ENCODE measurements at places on chromosomes 7 and 10. TPM values are rescaled to one million over a fixed set of nuclear protein-coding genes. Genes with fewer than 3 reads are reported as not detected.

Gene FXYD4
- total RNA-seq: not detected

Gene NUTM2B
- 0.20 TPM for total RNA-seq

- H3K4me3 ChIP-seq: no peak overlapping the region
- DNase-seq: peak; percentile 10
- no peaks in the 10 kb centered on the region for H3K36me3 ChIP-seq
- H3K27ac ChIP-seq: no peak overlapping the region
- H3K27me3 ChIP-seq: no peaks in the 10 kb centered on the region
Observed at GRCh38 chr10:14450041-14450491, 119.3 kb upstream of the FRMD4A start.

DNA sequence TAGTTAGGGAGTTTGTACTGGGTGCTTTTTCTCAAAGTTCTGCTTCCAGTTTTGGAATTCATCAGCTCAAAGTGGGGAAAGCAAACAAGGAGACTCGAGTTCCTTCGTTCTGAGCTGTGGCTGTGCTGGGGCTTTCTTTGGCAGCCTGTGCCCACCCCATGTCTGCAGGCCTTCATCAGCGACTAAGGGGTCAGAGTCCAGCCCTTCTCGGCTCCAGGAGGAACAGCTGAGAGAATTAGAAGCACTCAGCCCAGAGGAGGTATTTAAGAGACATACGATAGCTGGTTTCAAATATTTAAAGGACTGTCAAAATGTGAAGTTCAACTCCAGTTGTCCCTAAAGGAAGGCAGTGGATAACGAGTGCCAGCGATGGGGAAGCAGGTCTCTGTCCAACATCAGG is 41.3 kb downstream of the SH3PXD2A start:
- no peak overlapping the region for H3K4me3 ChIP-seq
- H3K27me3 ChIP-seq: no peaks in the 10 kb centered on the region
- H3K36me3 ChIP-seq: no peaks in the 10 kb centered on the region
- peak overlapping the region; percentile 90 for H3K27ac ChIP-seq

DNA sequence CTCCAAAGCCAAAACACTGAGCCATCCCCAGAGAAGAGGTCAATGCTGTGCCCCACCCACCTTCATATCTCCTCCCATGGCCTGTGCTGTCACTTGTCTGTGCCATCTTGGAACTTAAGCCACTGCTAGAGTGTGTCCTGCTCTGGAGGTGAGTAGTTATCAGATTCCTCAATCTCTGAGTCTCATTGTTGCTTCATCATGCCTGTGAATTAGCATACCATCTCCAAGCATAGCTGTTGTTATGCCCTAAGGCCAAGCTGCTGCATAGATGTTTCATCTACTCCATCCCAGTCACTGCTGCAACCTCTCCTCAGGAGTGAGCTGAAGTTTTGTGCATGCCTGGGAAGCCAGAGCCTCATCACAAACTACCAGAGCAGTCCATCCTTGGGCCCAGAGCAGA is 349.0 kb downstream of the ZWINT start:
- DNase-seq: no peak
- H3K27me3 ChIP-seq: no peaks in the 10 kb centered on the region
- H3K4me3 ChIP-seq: no peak overlapping the region
- no peaks in the 10 kb centered on the region for H3K36me3 ChIP-seq

Gene PAX2
- total RNA-seq: not detected

GRCh38 chr10:29712108-29712507 is 77.3 kb upstream of the SVIL start:
- DNase-seq: no peak
- H3K4me1 ChIP-seq: no peaks in the 10 kb centered on the region
- H3K4me3 ChIP-seq: no peak overlapping the region

- H3K4me3 ChIP-seq: no peak overlapping the region
- DNase-seq: no peak
- H3K27me3 ChIP-seq: no peaks in the 10 kb centered on the region
- no peaks in the 10 kb centered on the region for H3K4me1 ChIP-seq
- H3K27ac ChIP-seq: no peak overlapping the region
- peaks cover 6% of the 10 kb centered on the region for H3K36me3 ChIP-seq
Observed at GRCh38 chr10:69007260-69007659, 18.7 kb downstream of the KIFBP start.

GRCh38 chr10:46019569-46020343 is 10.7 kb downstream of the NCOA4 start:
- H3K27ac ChIP-seq: peak overlapping the region; percentile 17
- no peaks in the 10 kb centered on the region for H3K27me3 ChIP-seq
- H3K4me3 ChIP-seq: no peak overlapping the region

DNA sequence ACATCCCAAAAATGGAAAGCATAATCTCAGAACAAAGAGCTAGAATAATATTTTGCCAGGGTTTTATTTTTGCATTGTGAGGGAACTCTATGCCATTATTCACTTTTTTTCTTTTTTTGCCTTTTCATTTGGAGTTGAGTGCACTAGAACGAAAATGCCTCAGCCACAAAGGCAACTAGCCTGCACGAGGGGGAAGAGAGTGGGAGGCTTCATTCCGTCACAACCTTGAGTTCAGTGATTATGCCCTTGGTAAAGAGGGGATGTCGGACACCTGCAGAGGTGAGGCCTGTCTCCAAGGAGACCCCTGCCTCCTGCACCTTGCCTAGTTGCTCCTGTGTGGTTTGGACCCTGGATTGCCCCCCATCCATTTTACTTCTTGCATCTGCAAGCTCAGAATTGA is 232.7 kb downstream of the TEX36 start:
- DNase-seq: no peak
- H3K4me1 ChIP-seq: no peaks in the 10 kb centered on the region
- H3K27ac ChIP-seq: no peak overlapping the region
- no peaks in the 10 kb centered on the region for H3K27me3 ChIP-seq

Gene TBX20
- total RNA-seq: 14.8 TPM

DNA sequence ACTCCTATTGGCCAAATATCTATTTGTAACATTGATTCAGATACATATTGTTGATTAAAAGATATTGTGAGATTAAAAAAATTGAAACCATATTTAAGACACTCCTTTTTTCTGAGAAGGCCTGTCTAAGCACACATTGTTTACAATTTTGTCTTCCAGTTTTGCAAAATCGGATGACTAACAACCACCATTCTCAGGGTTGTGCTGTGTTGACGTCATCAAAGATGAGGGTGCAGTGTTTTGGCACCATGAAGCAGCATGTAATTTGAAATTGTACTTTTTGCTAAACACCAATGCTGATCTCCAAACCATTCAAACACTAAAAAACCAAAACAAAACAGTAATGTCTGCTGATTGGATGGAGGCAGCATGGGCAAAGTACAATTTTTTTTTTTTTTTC is 7.4 kb downstream of the CREB5 start:
- no peaks in the 10 kb centered on the region for H3K4me1 ChIP-seq
- peaks cover 3% of the 10 kb centered on the region for H3K27me3 ChIP-seq
- H3K36me3 ChIP-seq: no peaks in the 10 kb centered on the region
- no peak for DNase-seq
- H3K27ac ChIP-seq: no peak overlapping the region
- no peak overlapping the region for H3K4me3 ChIP-seq

DNA sequence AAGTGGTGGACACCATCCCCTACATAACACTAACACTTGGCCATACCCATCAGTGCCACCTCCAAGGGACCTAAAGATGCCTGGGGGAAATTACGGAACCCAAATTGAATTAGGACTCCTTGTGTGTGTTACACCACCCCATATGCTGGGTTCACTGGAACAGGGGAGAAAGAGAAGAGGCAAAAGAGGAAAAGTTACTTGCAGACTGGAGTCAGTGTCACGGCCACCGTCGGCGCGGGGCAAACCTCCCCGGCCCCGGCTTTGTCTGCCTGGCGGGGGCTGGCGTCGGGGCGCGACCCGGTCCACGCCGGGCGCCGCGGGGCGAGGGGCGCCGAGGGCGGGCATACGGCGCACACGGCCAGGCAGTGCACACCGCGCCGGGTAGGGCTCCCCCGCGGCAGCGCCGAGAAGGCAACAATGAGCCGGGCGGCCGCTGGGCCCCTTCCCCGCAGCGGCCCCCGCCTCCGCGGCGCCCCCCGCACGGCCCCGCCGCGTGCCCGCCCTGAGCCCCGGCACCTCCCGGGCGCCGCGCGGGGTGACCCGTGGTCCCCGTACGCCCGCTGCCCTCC is 171.1 kb downstream of the FAM107B start:
- H3K4me1 ChIP-seq: peaks cover 12% of the 10 kb centered on the region
- H3K4me3 ChIP-seq: peak overlapping the region; percentile 52
- H3K36me3 ChIP-seq: no peaks in the 10 kb centered on the region
- peak overlapping the region; percentile 12 for H3K27ac ChIP-seq

DNA sequence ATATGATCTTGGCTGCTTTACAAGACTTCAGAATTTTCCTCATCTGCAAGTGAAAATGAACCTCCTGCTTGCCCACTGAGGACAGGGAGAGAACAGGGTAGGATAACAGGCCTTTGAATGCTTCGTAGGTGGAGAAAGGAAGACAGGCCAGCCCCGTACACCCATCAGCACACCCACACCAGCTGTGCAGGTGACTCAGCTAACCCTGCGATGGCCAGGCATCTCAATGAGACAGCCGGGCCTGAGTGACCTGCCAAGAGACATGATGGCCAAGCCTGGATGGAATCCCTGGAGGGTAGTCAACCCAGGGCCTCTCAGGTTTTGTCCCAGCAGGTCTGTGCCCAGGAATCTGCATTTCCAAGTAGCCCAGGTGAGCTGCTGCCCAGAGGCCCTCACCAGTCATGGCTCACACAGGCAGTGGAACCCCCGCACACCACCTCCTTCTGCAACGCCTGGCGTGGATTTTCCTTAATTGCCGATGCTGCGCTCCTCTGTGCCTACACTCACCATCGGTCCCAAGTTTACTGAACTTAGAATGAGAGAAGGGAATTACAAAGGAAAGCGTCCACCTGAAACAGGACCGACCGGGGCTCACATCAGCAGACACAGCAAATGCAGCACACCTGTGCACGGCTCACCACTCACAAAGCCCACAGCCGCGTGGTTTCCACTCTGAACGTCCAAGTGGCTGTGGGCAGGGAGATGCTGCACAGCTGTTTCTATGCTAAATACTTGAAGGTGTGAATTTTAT is 163.7 kb downstream of the DIP2C start:
- H3K27me3 ChIP-seq: no peaks in the 10 kb centered on the region
- H3K4me1 ChIP-seq: no peaks in the 10 kb centered on the region
- H3K36me3 ChIP-seq: no peaks in the 10 kb centered on the region
- DNase-seq: no peak

DNA sequence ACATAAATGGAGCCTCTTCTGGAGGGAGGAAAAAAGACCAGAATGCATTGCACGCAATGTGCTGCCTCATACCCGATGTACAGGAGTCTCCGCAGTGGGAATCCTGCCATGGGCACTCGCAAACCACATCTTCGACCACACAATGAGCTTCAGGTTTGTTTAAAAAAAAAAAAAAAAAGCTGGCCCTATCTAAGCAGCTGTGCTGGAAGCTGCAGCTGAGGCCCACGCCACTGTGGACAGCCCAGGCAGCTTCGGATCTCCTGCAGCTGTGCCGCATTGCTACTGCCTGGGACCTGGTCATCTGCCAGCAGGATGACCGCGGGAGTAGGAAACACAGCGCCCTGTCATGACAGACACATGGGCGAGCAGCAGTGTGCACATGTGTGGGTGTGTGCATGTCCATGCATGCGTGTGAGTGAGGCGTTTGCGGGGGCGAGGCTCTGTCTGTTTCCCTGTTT is 26.0 kb downstream of the EN2 start:
- DNase-seq: no peak
- no peak overlapping the region for H3K27ac ChIP-seq
- H3K4me3 ChIP-seq: no peak overlapping the region

DNA sequence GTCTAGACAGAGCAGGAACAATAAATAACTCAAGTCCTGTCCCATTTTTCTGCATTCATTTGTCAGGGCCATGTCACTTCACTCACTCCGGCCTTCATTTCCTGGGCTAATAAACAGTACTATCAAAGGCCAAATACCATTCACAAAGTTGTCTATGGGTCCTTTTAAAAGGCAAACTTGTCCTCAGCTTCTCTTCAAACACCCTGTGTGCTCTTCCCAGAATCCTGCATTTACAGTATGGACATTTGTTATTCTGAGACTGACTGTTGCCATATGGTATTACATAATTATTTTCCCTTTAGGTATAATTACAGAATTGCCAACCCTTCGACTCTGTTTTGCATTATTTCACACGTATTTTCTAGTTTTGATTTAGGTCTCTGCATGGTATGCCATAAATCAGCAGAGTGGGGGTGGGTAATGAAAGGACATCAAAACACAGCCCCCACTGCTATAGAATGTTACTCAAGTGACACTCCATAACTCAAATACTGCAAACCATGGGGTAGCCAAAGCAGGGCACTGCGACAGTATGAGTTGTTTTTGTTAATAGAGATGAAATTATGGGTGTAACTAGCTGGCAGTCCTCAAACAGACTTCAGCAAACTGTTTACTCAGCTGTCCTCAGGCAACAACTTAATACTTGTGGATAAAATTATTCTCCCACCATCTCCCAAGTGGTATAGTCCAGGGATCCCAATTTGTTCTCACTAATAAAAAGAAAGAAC is 183.7 kb downstream of the TRIL start:
- DNase-seq: no peak
- H3K4me3 ChIP-seq: no peak overlapping the region
- H3K4me1 ChIP-seq: no peaks in the 10 kb centered on the region
- no peaks in the 10 kb centered on the region for H3K27me3 ChIP-seq
- no peak overlapping the region for H3K27ac ChIP-seq

DNA sequence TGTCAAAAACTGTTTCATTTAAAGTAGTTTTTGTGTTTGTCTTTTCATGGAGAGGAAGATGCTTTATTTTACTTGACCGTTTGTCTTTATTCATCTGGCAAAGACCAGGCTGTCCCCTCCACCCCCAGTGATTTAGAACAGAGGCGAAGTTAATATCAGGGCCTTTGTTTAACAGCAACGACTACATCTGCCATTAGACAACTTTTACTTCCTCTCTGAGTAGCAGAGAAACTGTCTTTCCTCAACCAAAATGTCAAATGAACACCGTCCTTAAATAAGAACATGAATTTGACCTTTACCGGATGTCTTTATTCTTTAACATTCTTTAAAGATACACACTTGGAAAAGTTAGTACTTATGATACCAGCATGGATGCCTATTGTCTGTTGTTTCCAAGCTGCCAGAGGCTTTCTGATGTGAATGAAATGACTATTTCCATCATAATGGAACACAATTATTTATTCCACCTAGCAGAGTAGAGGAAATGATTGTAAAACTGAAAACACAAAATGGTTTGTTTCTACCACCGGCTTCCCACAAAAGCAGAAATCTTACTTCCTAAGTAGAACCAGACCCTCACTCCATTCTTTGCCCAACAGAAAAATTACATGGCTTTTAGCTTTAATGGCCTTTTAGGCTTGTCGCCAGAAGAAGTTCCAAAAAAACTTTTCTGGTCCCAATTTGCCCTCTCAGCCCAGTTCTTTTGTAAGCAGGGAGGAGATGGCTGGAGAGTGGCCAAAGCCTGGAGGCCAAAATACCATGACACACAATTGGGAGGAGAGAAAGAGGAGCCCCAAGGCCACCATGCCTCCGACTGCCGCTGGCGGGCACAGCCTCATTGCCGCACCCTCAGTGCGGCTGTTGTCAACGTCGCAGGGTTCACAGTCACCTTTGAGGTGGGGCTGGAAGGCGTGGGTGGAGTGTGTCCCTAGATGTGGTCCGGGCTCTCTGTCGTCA is 168.5 kb downstream of the TEX36 start:
- no peaks in the 10 kb centered on the region for H3K27me3 ChIP-seq
- peak overlapping the region; percentile 84 for H3K27ac ChIP-seq
- no peak overlapping the region for H3K4me3 ChIP-seq
- no peaks in the 10 kb centered on the region for H3K36me3 ChIP-seq
- DNase-seq: peak; percentile 62

GRCh38 chr7:151431281-151431767 is 8.6 kb downstream of the CRYGN start:
- DNase-seq: no peak
- H3K4me3 ChIP-seq: no peak overlapping the region

GRCh38 chr10:63819753-63820329 is 298.6 kb downstream of the REEP3 start:
- H3K36me3 ChIP-seq: no peaks in the 10 kb centered on the region
- H3K27ac ChIP-seq: no peak overlapping the region
- no peaks in the 10 kb centered on the region for H3K27me3 ChIP-seq

Gene ZNF786
- 5.1 TPM for total RNA-seq

All from hepatocyte (in vitro differentiated cells).